A549 treated with DMSO at 1 μM for 4 hours (cell line): ENCODE measurements at places on chromosomes 16 and 17. TPM values are rescaled to one million over a fixed set of nuclear protein-coding genes. Genes with fewer than 3 reads are reported as not detected.

Gene CD300LG
- not detected in 5 replicates for total RNA-seq

Gene TEKT3
- total RNA-seq: 0.13 to 0.23 TPM (median 0.18 TPM) in 4 of 5 replicates, not detected in the other

Gene AP2B1
- total RNA-seq: 137 to 161 TPM (median 156 TPM) in 5 replicates

Gene LRRC36
- total RNA-seq: 0.23 to 0.48 TPM (median 0.23 TPM) in 3 of 5 replicates, not detected in the others

Gene HID1
- total RNA-seq: 6.3 to 7.3 TPM (median 7.2 TPM) in 5 replicates
